NCI-H146 (cell line): ENCODE measurements at places on chromosomes 11 and 22.

DNA sequence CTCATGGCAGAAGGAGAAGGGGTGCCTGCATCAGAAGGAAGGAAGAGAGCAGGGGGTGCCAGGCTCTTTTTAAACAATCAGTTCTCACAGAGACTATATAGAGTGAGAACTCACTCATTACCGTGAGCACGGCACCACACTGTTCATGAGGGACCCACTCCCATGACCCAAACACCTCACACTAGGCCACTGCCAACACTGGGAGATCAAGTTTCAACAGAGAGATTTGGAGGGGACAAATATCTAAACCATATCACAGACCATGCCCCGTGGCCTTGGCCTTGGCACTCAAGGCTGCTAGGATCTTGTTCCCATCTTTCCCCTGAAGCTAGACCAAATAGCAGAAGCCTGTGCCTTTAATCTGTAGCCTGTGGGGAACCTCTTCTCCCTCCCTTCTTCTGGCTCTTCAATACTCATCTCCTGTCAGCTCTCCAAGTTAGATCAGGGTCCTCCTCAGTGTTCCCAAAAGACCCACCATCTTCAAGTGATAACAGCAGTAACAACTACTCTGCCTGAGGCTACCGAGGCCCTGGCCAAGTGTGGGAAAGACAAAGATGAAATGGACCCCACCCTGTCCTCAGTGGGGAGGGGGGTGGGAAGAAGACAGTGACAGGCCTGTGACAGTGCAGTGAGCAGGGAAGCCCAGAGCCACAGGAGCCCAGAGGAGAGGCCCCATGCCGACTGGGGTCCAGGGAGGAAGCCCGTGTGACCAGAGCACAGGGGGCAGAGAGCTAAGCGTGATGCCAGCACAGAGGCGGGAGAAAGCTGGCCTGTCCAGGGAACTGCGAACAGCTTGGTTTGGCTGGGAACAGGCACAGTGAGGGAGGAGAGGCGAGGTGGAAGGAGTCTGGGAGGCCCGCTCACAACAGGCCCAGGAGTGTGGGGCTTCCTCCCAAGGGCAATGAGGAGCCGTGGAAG, 72.6 kb downstream of the MYO7A start:
- DNase-seq: no peak

GRCh38 chr11:111729071-111729830, 36.9 kb downstream of the PPP2R1B start:
- DNase-seq: peak; percentile 65

DNA sequence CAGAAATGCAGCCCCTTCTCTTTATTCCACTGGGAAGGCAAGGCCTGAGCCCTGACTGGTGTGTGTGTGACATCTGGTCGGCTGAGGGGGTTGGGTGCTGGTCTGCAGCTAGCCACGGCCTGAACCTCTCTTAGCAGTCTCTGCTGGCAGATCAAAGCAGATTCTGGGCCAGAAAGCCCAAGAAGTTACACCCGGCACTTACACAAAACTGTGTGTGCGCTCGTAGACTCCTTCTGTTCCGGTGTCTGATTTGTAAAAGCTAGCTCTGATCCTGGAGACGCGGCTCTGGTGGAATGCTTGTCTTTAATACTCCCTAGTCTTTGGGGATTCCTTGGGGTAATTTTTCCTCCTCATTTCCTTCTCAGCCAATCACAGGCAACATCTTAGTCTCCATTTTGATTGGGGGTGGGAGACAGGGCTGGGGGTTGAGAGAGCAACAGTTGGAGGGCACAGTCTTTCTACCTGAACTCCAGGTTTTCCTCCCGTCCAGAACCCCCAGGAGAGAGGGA, 5.5 kb downstream of the PKNOX2 start:
- no peak for DNase-seq

DNA sequence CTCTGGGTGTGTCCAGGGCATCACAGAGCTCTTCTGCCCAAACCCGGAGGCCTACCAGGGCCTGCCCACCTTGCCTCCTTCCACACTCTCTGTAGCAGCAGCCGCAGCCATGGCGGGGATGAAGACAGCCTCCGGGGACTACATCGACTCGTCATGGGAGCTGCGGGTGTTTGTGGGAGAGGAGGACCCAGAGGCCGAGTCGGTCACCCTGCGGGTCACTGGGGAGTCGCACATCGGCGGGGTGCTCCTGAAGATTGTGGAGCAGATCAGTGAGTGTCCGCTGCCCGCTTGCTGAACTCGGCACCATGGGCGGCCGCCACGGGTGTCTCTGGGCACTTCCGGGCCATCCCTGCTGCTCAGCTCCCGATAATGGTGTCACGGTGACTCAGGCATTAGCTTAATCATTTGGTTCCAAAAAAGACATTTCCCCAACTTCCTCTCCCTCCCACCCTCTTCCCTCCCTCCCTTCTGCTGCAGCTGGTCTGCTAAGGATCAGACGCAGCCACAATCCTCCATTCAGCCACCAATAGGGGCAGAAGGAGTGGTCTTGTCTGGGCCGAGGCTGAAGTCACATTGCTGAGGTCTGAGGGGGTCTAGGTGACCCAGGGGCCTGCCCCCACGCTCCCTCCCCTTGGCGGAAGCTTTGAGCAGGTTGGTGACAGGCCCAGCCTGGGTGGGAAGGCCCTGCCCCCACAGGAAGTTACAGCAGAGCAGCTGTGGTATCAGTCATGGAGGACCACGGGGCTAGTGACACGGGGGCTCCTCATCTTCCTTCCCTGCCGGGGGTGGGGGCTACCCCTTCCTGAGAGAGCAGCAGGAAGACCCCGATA, 950 bp downstream of the FERMT3 start:
- no peak for DNase-seq

GRCh38 chr11:86278226-86278625, 23.8 kb upstream of the HIKESHI start:
- DNase-seq: no peak

GRCh38 chr22:30903876-30904460, 64.6 kb downstream of the MORC2 start:
- no peak for DNase-seq

- DNase-seq: no peak
Observed at GRCh38 chr11:114610984-114611944, 15.7 kb upstream of the NXPE4 start.

DNA sequence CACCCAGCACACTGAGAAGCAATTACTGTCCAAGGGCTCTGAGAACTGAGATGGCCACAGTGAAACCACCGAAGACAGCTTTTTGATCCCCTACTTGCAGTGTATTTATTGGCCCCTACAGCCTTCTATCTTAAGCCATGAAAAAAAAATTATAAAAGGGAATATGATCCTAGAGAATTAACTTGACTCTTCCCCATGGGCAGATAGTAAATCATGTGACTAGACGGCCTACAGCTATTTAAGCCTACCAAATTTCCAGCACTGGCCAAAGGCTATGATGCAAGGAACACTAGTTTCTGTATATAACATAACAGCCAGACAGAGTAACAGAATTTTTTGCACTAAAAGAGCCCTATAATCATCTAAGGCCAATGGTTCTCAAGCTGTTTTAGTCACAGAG, 53.8 kb downstream of the KCNA4 start:
- DNase-seq: no peak

DNA sequence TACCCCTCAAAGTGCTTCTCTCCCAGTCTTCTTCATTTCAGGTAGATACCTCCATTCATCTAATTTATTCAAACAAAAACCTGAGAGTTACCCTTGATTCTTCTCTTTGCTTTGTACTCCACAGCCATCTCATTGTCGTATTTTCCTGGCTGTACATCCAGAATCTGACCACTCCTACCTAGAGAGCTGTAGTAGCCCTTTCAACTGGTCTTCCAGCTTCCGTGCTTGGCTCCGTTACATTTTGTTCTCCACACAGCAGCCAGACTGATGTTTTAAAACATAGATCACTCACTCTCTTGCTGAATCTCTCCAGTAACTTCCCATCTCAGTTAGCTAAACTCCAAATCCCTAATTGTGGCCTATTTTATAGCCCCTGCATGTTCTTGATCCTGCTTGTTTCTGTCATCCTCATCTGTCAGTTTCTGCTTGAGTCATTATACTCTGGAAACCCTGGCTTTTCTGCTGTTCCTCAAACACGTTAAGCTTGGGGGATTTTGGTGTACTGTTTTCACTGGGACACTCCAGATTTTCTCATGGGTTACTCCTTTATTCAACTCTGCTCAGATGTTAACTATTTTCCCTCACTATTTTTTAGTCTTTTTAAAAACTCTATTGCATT, 7.4 kb downstream of the SPCS2 start:
- no peak for DNase-seq

DNA sequence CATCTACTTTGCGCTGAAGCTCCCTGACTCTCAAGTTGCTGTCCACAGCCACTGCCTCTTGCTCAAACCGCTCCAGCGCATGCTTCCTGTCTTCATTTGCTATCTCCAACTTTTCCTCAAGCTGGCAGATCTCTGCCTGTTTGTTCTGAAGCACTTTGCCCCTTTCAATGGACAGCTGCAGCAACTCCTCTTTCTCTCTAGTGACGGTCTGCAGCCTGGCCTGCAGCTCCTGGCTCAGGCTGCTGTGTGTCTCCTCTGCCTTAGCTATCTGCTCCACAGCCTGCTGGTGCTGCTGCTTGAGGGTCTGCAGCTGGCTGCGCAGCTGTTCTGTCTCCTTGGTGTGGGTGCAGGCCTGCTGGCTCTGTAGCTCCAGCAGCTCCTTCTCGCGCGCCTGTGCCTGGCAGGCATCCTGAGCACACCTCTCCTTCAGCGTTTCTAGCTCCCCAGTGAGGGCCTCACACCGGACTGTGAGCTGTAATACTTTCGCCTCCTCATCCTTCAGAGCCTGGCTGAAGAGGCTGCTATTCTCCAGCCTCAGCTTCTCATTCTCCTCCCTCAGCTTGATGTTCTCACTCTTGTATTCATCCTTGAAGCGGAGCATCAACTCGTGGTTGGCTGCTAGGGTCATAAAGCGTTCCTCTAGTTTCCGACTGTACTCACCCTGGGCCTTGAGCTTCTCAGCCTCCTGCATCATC, 723 bp downstream of the CCDC89 start:
- peak; percentile 66 for DNase-seq

DNA sequence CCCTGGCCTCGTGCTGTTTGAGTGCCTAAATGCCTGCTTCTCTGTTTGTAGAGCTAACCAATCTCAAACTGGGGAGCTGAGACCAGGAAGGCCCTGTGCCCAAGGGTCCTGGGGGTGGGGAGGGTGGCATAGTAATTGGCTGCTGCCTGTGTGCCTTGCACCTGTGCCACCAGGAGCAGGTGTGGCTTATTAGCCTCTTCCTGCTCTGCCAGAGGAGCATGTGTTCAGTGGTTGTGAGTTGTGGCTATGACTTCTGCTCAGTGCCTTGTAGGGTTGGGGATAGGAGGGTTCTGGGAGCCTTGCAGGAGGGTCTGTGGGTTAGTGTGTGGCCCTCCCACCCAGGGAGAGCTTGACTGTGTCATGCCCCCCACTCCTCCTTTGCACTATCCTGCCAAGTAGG, 109.2 kb downstream of the ZBTB16 start:
- no peak for DNase-seq

DNA sequence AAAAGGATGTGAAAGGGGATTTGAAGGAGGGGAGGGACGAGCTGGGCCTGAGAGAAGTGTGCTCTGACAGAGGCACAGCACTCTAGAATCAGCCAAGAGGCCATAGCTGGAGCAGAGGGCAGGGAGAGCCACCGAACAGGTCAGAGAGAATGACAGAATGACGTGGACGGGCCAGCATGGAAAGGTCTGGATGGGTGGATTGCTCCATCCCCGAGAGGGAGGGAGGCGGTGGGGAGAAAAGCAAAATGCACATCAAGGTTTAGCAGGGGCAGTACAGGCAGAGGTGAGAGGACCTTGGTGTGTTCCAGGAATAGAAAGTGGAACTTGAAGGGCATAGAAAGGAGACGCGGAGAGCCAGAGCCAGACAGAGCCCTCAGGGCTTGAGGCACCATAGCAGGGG, 6.9 kb downstream of the PMM1 start:
- DNase-seq: no peak

DNA sequence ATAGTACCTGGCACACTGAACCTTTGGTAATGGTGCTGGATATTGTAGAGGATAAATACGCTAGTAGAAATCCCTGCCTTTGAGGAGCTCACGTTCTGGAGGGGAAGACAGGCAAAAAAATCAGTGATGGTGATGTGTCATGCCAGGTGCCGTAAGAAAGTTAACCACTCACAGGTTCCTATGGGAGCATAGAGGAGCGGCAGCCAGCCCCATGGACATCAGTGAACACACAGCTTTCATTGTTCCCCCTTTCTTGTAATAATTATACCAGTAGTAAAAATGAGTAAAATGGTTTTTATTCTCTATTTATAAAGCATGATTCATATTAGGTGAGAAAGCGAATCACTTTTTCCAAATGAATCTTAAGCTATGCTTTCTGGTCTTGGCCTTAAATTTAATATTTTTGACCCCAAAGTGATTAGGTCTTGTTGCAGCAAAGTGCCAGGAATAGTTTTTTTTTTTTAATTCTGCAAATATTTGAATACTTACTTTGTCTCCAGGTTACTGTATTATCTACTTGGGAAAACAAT, 57.9 kb downstream of the UVRAG start:
- no peak for DNase-seq
